ELR (cell line): ENCODE measurements at places on chromosomes 5 and 9.
A peak's percentile ranks its signal among the peaks of the same experiment; 100 is the strongest.

- DNase-seq = peak; percentile 24
Observed at GRCh38 chr9:38318759-38319495, 73.6 kb upstream of the ALDH1B1 start.

- DNase-seq = no peak
Observed at GRCh38 chr5:124878583-124879342, 132.3 kb upstream of the ZNF608 start.

DNA sequence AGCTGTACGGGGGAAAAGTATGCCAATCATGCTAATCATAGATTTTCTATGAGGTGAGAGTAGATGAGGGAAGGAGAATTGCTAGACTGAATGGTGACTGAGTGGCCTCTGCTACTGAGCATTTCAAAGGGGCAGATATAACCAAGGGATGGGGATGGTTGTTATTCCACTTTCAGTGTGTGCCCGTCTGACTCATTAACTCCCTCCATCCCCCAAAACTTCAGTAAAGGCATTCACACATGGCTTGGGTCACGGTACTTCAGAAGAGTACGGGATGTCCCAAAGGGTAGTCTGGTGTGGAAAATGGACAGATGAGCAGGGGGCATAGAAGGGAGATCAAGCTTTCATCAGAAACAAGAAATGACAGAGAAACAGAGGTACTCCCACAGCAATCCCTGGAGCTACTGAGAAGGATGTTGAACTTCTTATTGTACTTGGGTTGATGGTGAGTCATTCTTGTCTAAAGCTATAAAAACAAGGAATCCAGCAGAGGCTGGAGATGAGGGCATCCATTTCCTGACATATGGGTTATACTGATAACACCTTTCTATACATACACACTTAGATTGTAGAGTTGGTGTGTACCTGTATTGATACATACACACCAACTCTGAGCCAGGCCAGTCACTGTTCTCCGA lies 8.9 kb upstream of the TLE4 start:
- DNase-seq = peak; percentile 30

GRCh38 chr9:135819905-135820304 lies 87.4 kb downstream of the CAMSAP1 start:
- no peak for DNase-seq
